M059J (cell line): ENCODE measurements at places on chromosomes 16 and 17. TPM values are rescaled to one million over a fixed set of nuclear protein-coding genes. Genes with fewer than 3 reads are reported as not detected.
A peak's percentile ranks its signal among the peaks of the same experiment; 100 is the strongest.

SLC5A11 gene
- total RNA-seq: not detected in 2 replicates

PDPK1 gene
- total RNA-seq: 19.8 and 33.5 TPM in 2 replicates

TPSG1 gene
- not detected in 2 replicates for total RNA-seq

ASGR1 gene
- not detected in 2 replicates for total RNA-seq

TOP2A gene
- total RNA-seq: 190 and 252 TPM in 2 replicates

GRCh38 chr16:86381491-86381890, 128.8 kb upstream of the FOXF1 start:
- DNase-seq: peak; percentile 27

GRCh38 chr17:68248199-68248825, 469 bp downstream of the AMZ2 start:
- peak; percentile 45 for DNase-seq

DNA sequence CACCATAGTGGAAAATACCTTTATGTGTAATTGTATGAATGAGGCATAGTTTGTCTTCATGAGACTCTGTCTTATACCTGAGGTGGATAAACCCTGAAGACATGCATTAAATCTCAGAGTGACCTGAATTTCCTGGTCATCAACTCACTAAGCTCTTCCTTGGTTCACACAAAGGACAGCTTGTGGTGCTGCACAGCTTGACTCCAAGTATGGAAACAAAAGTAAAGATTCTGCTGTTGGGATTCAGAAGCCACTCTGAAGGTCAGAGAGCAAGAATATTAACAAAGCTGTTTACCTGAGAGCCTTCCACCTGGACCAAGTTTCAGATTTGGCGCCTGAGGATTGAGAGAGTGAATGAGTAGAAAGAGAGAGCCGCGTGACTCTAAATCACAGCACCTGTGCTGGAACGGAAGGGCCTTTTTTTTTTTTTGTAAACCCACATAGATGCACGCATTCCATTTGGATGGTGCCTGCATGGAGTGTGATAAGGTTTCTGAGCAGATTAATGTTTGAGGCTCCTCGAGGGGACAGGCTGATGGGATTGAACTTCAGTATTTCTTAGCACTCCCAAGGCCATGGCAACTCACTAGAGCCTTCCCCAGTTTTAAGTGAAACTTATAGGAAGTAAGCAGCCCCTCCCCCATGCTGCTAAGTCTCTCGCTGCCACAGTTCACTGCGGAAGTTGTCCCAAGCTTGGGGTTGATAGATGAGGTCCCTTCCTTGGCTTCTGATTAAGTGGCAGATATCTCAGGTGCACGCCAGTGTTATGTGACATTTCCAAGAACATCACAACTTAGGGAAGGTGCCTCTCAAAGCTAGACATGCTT, 28.7 kb downstream of the CALB2 start:
- DNase-seq: no peak

- DNase-seq: peak; percentile 31
These were observed 5.8 kb upstream of the OGFOD3 start for GRCh38 chr17:82424001-82424862.

DNA sequence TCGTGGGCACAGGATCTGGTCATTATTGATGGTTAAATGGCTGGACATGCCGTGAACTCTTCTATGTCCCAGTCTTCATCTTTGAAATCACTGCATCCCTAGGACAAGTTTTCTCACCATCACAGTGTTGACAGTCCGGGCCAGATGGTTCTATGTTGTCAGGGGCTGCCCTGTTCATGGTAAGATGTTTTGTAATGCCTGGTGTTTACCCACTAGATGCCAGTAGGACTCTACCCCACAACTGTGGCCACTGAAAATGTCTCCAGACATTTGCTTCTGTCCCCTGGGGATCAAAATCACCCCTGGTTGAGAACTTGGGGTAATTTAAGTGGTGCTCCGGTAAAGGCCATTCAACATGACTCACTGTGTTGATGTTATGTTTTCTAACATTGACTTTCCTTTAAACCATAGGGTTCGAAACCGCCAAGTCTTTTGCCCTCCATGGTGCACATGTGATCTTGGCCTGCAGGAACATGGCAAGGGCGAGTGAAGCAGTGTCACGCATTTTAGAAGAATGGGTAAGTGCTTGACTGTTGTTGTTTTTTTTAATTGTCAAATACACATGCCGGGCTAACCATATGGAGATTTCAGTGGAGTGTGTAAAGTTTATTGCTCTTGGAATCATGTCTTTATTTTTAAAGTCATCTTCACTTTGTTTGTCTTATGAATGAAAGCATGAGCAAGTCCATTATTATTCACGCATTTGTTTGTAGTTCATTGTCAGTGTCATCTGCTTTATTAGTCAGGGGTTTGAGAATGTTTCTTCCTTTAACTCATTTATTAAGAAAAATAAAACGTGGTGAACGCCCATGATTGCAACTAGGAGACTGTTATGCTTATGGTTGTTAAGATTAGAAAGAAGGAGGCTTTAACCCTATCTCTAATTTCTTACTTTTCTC, 64.6 kb downstream of the WWOX start:
- DNase-seq: no peak
